ENCODE measurements at places on chromosomes 5 and 9. TPM values are rescaled to one million over a fixed set of nuclear protein-coding genes. Genes with fewer than 3 reads are reported as not detected.

PLCXD3 gene
- total RNA-seq = 0.05 TPM

SLC45A2 gene
- not detected for total RNA-seq

OR1Q1 gene
- not detected for total RNA-seq

CTSV gene
- 129 TPM for total RNA-seq

LMAN2 gene
- total RNA-seq = 117 TPM

P4HA2 gene
- 16.5 TPM for total RNA-seq

LNPEP gene
- total RNA-seq = 37.1 TPM

OTP gene
- 0.05 TPM for total RNA-seq

TIMD4 gene
- total RNA-seq = 25.4 TPM

- H3K36me3 ChIP-seq = no peaks in the 10 kb centered on the region
- H3K4me3 ChIP-seq = no peak overlapping the region
- H3K27ac ChIP-seq = no peak overlapping the region
- H3K27me3 ChIP-seq = no peaks in the 10 kb centered on the region
- no peak for DNase-seq
- H3K4me1 ChIP-seq = no peaks in the 10 kb centered on the region
Observed at GRCh38 chr9:68914751-68915150, 99.2 kb downstream of the PRKACG start.

- no peak overlapping the region for H3K4me3 ChIP-seq
- H3K4me1 ChIP-seq = no peaks in the 10 kb centered on the region
- H3K36me3 ChIP-seq = no peaks in the 10 kb centered on the region
Observed at GRCh38 chr9:27945386-27945785, 372.1 kb upstream of the C9orf72 start.

DNA sequence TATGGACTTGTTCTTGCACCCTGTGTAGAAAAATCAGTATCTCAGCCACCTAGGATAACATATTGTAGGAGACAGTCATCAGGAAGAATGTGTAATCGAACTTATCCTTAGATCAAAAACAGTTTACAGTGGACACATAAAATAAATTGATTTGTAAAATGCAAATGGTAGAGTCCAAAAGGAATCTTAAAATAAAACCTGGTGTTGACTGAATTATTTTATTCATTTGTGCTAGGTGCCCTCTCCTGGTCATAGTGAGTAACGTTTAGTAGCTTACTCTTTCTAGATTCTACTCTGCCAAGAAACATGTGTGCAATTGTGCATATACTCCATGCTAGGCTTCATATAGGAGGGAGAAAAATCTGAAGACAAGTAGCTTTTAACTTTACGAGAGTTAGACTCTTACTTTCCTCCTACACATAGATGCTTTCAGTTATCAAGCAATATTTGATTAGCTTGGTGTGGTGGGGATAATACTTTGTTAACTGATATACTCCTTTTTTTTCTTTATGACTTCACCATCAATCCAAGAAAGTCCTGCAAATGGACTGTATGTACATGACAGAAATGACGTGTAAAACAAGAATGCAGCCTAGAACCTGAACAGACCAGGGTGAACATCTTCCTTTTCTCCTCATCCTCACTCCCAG is 23.7 kb upstream of the LOX start:
- H3K4me3 ChIP-seq = no peak overlapping the region
- H3K4me1 ChIP-seq = no peaks in the 10 kb centered on the region
- no peak for DNase-seq
- H3K27me3 ChIP-seq = no peaks in the 10 kb centered on the region

- no peak overlapping the region for H3K4me3 ChIP-seq
- H3K27me3 ChIP-seq = no peaks in the 10 kb centered on the region
Observed at GRCh38 chr5:117473165-117473564, 898.5 kb upstream of the SEMA6A start.

DNA sequence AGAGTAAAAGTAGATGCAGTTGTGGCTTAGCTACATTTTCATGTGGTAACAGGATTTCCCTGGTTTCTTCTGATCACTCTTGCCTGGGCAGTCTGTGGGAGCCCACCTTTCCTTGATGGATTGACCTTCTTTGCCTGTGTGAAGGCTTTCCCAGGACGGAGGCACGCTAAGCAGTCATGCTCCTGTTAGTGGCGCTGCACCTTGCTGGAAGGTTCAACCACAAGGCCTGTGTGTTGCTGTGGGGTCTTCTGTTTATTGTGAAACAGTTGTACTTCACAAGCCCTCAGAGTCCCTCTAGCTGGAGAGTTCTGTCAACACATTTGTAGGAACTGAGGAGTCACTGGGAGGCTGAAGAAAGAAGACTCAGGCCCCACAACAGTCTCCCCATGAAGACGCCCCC is 402.0 kb downstream of the IRX1 start:
- no peak overlapping the region for H3K4me3 ChIP-seq
- H3K4me1 ChIP-seq = peaks cover 55% of the 10 kb centered on the region
- H3K36me3 ChIP-seq = no peaks in the 10 kb centered on the region
- H3K27me3 ChIP-seq = no peaks in the 10 kb centered on the region
- H3K27ac ChIP-seq = no peak overlapping the region

Data from thymus (tissue), 14 donors.